ENCODE measurements at places on chromosomes 13 and 19.

- DNase-seq, result no peak
These were observed 9.8 kb downstream of the KBTBD6 start for GRCh38 chr13:41122838-41123237.

DNA sequence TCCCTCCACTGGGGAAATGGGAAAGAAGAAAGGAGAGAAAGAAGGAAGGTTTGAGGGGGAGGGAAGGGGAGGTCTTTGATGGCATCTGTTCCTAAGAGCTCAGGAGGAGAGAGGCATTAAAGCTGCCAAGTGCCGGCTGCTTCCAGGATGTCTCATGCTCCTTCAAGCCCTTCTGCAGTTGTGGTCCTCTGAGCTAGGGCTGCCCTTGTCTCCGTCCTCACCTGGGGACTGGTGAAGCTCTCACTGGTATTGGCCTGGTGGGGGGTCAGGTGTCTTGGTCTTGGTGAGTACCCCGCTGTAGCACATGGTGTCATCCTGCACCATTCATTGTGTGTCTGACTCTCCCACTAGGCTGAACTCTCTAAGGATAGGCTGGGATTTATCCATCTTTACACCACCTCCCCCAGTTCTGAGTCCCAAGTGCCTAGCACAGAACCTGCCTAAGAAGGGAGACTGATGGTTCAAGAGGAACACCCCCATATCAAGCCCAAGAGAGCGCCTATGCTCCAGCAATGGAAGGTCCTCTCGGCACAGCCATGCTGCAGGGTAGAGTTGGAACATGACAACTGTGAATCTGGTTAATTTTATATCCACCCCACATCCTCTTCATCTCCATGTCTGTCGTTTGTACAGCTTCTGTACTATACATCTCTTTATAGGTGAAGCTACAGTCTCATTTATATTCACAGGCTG, 83.7 kb downstream of the AKAP11 start:
- no peak for DNase-seq

GRCh38 chr19:38004521-38005223, 97.7 kb downstream of the SIPA1L3 start:
- peak; percentile 94 for DNase-seq

DNA sequence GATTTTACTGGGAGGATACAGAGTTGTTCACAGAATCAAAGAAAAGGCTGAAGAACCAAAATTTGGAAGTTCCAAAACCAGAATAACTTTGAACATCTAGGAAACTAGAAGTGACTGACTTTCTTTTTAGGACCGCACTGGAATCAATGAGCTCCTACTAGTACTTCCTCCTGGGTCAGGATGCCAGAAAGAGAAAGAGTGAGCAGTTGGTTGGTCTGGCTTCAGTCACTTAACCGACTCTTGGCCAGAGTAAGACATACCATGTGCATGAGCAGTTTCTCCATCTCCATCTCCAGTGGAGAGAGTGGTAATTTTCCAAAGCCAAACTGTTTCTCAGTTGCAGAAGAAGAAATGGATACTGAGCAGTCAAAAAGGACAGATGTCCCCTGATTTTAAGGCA, 27.1 kb upstream of the MTUS2 start:
- DNase-seq, result no peak

DNA sequence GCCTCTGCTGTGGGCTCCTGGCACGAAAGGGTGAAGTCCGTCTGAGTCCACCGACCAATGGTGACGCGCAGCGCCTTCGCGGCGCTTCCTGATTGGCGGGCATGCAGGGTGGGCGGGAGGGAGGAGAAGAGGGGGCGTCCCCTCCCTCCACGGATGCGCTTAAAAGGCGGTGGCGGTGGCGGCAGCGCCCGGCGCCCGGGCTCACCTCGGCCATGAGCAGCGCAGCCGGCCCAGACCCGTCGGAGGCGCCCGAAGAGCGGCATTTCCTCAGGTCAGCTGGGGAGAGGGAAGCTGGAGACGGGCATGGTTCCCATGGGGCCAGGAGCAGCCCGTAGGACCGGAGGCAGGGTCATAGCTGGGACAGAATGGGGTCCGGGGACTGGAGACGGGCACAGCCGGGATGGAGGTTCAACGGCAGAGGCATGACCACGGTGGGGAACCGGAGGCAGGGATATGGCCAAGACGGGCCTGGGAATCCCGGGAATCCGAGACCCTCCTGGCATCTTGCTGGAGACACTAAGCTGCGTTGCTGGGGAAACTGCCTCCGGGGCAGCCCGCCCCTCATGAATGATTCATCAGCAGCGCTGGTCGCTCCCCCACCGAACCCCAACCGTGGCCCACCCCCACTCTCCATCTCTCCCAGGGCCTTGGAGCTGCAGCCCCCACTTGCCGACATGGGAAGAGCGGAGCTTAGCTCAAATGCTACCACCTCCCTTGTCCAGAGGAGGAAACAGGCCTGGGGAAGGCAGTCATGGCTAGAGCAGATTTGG, at the start of gene YJEFN3:
Gene YJEFN3, plus strand, starts transcription at position 191 of the 770 bp plus-strand sequence. Its CDS starts 22 bp downstream, at position 213.
- DNase-seq, result no peak

GRCh38 chr13:49444524-49445395, 686 bp downstream of the SETDB2 start:
- no peak for DNase-seq

GRCh38 chr19:28941833-28942232, 271.1 kb downstream of the UQCRFS1 start:
- DNase-seq, result no peak

- no peak for DNase-seq
These were observed 12.1 kb upstream of the CEACAM3 start for GRCh38 chr19:41784312-41784711.

GRCh38 chr19:2492870-2493269, 16.9 kb downstream of the GADD45B start:
- no peak for DNase-seq

DNA sequence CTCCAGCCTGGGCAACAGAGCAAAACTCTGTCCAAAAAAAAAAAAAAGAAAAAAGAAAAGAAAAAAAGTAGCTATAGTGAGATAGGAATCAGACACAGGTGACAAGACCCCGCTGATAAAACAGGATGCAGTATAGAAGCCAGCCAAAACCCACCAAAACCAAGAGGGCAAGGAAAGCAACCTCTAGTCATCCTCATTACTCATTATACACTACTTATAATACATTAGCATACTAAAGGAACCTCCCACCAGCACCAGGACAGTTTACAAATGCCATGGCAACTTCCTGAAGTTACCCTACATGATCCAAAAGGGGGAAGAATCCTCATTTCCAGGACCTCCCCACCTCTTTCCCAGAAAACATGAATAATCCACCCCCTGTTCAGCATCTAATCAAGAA, 35.6 kb upstream of the UBL3 start:
- DNase-seq, result no peak

DNA sequence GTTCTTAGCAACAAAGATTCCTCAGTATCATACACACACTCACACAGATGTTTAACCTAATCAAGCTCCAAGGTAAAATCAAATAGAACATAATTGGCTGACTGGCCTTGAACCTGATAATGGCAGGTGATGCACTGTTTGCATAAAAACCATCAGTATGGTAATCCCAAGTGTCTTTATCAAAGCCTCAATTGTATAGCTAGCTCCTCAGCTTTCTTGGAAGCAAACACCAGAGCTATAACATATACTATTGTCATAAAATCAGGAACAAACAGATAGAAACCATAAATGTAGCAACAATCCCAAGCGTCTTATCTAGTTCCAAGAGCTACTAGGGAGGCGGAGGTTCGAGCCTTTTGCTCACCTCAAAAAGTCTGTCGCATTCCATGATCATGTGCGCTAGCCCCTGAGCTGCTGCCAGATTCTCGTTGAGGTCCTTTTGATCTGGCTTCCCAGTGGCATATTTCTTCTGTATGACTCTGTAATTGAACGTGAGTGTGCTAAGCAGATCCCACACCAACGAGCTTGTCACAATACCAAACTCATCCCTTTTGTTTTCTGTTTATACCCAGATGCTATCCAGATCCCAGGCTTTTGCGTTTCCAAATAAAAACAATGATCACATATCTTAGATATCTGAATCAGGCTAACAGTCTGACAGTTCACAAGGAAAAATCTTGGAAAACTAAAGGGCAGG, 95.3 kb downstream of the KL start:
- no peak for DNase-seq

DNA sequence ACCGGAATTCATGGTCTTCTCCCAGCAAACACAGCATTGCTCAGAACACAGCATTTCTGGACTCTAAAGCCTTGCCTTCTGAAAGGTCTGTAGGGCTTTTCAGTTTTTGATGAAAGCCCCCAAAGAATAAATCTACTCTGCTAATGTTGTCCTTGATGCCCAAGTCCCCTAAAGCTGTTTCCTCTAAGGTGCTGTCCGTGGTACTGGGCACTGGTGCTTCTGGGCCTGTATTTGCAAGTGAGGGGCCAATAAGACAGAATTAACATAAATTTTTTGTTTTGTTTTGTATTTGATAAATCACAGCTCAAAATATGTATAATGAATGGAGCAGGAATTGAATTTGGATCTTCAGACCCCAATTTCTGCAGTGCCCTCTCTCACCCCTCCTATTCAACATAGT, 12.1 kb upstream of the LGALS13 start:
- DNase-seq, result no peak

GRCh38 chr19:28862238-28862637, 350.7 kb downstream of the UQCRFS1 start:
- DNase-seq, result no peak

DNA sequence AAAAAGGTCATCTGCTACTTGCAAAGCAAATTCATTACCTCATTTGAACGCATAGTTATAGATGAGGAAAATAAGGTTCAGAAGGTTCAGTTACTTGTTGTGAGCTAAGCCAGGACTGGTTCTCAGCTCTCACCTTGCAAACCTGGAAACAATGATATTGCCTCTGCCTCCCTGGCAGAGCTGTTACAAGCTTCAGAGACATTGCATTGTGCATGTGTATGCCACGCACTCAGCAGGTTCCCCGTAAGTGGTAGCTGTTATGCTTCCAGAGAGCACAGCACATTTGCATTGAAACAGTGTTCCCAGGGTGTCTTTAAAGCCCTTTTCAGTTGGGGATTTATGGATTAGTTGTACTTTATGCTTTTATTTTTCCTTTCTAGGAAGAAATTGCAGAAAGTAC, 80.6 kb downstream of the DGKH start:
- DNase-seq, result no peak

- DNase-seq, result no peak
These were observed 714 bp downstream of the PLPP2 start for GRCh38 chr19:290372-291005.

GRCh38 chr13:40061466-40062450, 406.3 kb downstream of the COG6 start:
- no peak for DNase-seq

DNA sequence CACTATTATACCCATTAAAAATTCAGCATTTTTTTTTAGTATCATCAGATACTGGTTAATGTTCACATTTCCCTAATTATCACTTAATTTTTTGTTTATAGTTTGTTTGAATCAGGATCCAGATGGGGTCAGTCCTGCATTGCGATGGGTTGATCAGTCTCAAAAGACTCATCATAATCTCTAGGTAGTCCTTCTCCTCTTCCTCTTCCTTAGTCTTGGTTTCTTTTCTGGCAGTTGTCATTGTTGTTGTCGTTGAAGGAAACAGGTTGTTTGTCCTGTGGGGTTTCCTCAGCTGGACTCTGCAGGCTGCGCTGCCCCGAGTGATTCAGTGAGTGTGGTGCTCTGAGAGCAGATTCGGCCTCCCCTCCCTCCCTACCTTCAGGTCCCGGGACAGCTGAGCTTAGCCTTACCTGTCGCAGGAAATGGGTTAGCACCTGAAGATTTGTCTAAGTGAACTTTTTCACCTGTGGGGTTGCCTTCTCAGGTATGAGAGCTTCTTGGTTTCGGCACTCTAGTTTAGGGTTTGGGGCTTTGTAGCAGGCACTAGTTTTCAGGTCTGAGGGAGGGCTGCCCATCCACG, 34.1 kb downstream of the NFIX start:
- DNase-seq, result no peak

DNA sequence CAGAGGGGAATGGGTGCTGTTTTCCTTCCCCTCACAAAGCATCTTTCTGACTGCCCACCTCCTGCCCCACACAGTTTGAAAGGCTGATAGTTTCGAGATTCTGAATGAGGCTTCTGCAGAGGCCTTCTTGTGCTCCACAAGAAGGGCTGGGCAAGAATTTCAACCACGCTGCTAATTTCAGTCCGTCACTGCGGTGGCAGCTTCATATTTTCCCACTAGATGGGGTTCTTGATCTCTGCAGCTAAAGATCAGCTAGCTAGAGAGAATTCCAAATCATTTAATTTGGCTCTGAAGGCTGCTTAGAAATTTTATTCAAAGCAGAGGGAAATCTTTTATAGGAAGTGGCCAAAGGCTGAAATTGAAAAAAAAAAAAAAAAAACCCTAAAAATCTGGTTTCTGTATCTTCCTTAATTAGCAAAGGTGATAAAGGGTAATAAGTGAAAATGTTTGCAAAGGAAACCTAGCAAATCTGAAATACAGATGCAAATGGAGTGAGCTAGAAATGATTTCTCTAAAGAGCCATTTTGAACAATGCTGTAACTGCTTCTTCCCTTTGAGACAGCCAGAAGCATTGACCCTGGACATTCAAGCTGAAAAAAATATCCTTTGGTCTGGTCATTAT, 38.0 kb upstream of the C13orf42 start:
- no peak for DNase-seq

GRCh38 chr13:48888613-48889012, 87.1 kb upstream of the FNDC3A start:
- no peak for DNase-seq

GRCh38 chr13:105569816-105570215, 965.6 kb downstream of the EFNB2 start:
- no peak for DNase-seq

- DNase-seq, result no peak
These were observed 4.2 kb upstream of the MAG start for GRCh38 chr19:35287713-35288112.

GRCh38 chr19:51511353-51511752, 9.8 kb upstream of the SIGLEC12 start:
- no peak for DNase-seq

DNA sequence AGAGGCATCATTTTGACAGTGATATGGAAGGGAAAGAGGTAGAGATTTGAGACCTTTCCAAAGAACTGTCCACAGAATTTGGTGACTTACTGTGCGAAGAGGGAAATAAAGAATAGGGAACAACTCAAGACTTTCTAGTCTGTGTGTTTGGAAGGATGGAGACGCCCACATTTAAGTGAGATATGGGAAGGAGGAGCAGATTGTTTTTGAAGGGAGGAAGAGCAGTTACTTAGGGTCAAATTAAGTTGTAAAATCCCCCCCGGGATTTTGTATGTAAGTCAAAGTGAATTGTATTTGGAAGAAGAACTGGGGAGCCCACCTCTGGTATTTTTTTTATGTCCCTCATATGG, 1.2 kb downstream of the USPL1 start:
- no peak for DNase-seq

GRCh38 chr13:50370303-50370950, 355.2 kb downstream of the KCNRG start:
- DNase-seq, result no peak

GRCh38 chr13:80341101-80341755, at the start of gene SPRY2:
SPRY2 (minus strand) TSS chr13:80341126; CDS start chr13:80337705, 3,421 bp downstream.
- peak; percentile 83 for DNase-seq

- no peak for DNase-seq
These were observed 1.1 kb downstream of the COX6B2 start for GRCh38 chr19:55353356-55353802.

- DNase-seq, result no peak
These were observed 78.3 kb downstream of the CYSLTR2 start for GRCh38 chr13:48731957-48732569.
